ENCODE measurements at places on chromosomes 13 and 19.

DNA sequence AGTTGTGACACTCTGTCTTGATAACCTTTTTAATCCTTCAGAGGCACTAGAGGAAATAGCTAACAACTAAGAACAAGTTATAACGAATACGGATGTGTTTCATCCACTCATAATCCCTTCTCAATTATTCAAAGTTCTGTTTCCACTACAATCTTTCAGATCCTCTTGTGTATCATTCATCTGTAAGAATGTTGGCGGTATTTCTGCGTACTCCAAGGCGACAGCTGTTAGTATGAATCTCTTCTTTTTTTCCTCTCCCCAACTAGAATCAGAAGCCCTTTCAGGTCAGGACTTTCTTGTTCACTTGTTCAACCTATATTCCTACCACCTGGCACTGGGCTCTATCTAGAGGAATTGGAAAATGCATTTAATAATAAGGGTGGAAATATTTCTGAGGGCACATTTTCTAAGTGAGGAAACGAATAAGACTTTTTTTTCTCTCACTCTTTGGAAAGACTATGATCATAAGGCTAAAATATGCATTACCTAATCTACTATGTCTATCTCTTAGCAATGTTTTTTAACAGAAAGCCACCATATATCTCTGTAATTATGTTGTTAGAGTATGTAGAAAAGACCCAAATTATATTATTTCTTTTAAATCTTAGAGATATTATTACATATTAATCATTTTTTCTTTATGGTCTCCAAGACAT, 492.9 kb downstream of the PCDH20 start:
- H3K4me3 ChIP-seq: no peak overlapping the region
- H3K27me3 ChIP-seq: no peaks in the 10 kb centered on the region
- no peaks in the 10 kb centered on the region for H3K36me3 ChIP-seq
- no peak for DNase-seq
- H3K27ac ChIP-seq: no peak overlapping the region
- no peaks in the 10 kb centered on the region for H3K4me1 ChIP-seq

DNA sequence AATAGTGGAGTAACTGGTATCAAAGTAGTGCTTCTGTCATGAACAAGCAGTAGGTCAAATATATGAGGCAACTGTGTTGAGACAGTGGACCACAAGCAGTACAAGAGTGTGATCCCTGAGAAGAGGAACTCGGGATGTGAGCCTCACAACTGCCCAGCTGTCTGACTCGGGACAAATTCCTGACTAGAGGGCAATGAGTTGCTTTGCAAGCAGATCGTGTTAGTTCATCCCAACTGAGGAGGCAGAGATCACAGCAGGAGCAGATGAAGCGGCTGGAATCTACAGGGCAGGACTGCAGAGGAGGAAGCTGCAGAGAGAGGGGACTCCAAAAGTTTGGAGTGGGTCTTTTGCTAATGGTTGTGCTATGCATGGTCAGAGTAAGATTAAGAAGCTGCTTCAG, 741.1 kb downstream of the DIAPH3 start:
- no peaks in the 10 kb centered on the region for H3K4me1 ChIP-seq
- no peak for DNase-seq
- H3K27me3 ChIP-seq: no peaks in the 10 kb centered on the region

- no peaks in the 10 kb centered on the region for H3K27me3 ChIP-seq
- H3K4me1 ChIP-seq: peaks cover 15% of the 10 kb centered on the region
- peaks cover 2% of the 10 kb centered on the region for H3K36me3 ChIP-seq
- peak overlapping the region; percentile 32 for H3K27ac ChIP-seq
These were observed 453.9 kb downstream of the COG6 start for GRCh38 chr13:40109351-40109844.

DNA sequence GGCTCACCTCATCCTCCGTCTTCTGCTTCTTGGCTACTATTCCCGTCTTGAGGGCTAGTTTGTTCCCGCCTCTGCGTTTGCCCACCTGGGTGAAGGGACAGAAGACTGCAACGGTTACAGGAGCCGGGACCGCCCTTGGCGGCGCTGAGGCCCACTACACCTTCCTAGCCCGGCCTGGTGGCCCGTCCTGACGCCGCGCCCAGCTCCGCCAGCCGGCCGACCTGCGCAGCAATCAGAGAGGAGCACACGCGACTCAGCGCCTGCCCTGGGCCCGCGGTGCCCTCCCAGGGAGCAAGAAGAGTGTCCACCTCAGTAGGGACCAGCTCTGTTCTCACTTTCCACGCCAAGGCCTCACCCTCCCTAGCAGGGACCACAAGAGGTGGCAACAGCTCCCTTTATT, 3.1 kb downstream of the TRIR start:
- no peaks in the 10 kb centered on the region for H3K27me3 ChIP-seq
- H3K4me3 ChIP-seq: no peak overlapping the region
- H3K36me3 ChIP-seq: peaks cover 41% of the 10 kb centered on the region
- H3K27ac ChIP-seq: no peak overlapping the region
- no peak for DNase-seq

DNA sequence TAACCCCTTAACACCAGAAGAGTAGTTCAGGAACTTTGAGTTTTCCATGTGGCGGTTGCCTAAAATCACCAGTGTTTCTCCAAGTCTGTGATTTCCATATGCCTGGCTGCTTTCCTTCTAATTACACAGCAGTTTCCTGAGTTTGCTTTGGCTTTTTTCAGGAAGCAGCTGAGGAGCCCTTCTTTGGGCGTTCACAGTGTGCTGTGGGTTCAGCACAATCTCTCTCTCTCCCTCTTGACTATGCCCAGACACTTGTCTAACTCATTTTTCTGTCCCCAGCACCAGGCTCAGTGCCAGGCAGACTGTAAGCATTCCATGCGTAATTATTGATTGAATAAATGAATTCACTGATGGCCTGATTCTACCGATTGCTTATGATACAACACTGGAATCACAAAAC, 19.7 kb downstream of the SCEL start:
- H3K27ac ChIP-seq: no peak overlapping the region
- peaks cover 11% of the 10 kb centered on the region for H3K27me3 ChIP-seq
- no peak overlapping the region for H3K4me3 ChIP-seq
- DNase-seq: no peak
- H3K4me1 ChIP-seq: peaks cover 7% of the 10 kb centered on the region

- H3K4me1 ChIP-seq: peaks cover 12% of the 10 kb centered on the region
- H3K27me3 ChIP-seq: no peaks in the 10 kb centered on the region
- H3K27ac ChIP-seq: no peak overlapping the region
- H3K36me3 ChIP-seq: no peaks in the 10 kb centered on the region
- no peak overlapping the region for H3K4me3 ChIP-seq
- no peak for DNase-seq
These were observed 27.3 kb downstream of the B3GLCT start for GRCh38 chr13:31227063-31227462.

- peaks cover 16% of the 10 kb centered on the region for H3K27me3 ChIP-seq
- no peak for DNase-seq
- no peak overlapping the region for H3K4me3 ChIP-seq
These were observed 10.1 kb downstream of the TTYH1 start for GRCh38 chr19:54425382-54425723.

DNA sequence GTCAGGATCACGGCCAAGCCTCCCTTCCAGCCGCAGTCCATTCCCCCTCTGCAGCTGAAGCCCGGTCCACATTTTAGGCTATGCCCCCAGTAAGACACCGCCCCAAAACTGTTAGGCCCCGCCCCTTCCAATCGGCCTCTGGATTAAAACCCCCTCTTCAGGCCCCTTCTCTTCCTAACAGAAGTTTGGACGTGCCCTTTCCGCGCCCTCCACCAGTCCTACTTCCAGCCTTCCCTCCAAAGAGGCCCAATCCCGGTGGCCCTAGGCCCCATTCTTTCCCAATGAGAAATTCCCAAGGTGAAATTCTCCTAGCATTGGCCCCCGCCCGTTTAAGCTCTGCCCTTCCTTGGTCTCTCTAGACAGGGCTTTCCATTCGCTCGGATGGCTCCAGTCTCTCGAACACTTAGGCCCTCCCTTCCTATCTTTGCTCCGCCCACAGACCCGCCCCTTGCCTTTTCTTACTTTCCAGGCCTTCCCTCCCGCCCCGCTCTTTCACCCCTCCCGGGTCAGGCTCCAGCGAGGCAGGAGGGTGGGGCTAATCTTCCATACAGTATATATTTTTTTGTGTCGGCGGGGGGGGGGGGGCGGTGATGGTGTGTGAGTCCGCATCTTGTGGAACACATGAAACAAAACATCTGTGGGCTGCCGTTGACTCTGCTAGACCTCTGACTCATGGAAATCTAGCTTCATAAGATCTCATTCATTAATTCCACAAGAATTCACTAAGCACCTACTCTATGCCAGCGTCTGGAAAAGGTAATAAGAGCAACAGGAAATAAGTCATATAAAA, 13.6 kb downstream of the LTBP4 start:
- H3K4me1 ChIP-seq: peaks cover 36% of the 10 kb centered on the region
- H3K36me3 ChIP-seq: peaks cover 10% of the 10 kb centered on the region
- no peaks in the 10 kb centered on the region for H3K27me3 ChIP-seq

Measured in activated CD8-positive, alpha-beta memory T cell treated with anti-CD3 and anti-CD28 coated beads, Interleukin-2, amount 10 ng/mL, durations not matched to agents 7 days and 5 days (primary cell).